ENCODE measurements at places on chromosomes 2 and 18.

DNA sequence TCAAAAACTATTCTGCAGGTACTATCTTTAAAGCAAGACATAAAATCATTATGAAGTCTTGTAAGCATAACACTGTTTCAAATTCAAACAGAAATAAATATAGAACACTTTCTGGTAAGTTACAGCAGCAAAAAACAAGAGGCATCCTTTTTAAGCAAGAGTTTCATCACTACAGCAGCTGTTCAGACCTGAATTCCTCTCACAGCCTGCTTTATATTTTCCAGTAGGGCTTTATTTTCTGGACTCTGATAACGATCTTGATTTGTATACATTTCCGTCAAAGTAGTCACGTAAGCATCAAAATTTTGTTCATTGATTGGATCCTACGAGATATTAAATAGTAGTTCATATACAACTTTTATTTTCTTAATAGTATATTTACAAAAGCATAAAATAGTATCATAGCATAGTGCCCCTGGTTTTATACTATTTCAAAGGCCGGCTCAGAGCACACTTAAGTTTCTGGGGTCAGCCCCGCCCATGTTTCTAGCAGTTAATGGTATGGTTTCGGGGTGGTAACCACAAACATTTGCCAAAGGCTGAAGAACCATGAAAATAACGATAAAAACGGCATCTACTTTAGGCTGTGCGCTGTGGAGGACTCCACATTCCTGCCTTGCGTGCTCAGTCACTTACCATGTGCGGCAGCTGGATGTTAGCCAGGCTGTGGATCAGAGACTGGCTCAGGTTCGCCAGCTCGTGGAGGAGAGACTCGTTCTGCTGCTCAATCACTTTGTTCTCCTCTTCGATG is 47.5 kb upstream of the PXDN start:
- DNase-seq = peak; percentile 44

DNA sequence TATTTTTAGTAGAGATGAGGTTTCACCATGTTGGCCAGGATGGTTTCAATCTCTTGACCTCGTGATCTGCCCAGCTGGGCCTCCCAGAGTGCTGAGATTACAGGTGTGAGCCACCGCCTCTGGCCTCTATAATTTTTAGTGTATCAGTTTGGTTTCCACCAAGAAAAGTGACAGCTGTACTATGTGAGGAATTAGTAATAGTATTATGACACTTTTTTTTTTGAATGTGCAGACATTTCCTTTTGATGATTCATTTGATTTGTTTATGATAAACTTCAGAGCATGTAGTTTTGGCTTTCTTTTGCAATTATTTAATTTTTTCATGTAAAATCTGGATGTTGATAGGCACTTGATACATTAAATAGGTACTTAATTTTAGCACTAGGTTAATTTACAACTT is 61.5 kb downstream of the PTPN4 start:
- DNase-seq = no peak

GRCh38 chr18:67074309-67074708 is 442.2 kb downstream of the DSEL start:
- no peak for DNase-seq

GRCh38 chr2:25797620-25798488 is 80.4 kb downstream of the ASXL2 start:
- DNase-seq = no peak

GRCh38 chr18:69956665-69957620 is 9.3 kb upstream of the CD226 start:
- DNase-seq = no peak

GRCh38 chr2:213187833-213188532 is 36.6 kb upstream of the IKZF2 start:
- DNase-seq = no peak

GRCh38 chr2:190478572-190479195 is 55.8 kb downstream of the NEMP2 start:
- no peak for DNase-seq

- no peak for DNase-seq
Observed at GRCh38 chr2:121066526-121066925, 218.5 kb downstream of the TFCP2L1 start.

DNA sequence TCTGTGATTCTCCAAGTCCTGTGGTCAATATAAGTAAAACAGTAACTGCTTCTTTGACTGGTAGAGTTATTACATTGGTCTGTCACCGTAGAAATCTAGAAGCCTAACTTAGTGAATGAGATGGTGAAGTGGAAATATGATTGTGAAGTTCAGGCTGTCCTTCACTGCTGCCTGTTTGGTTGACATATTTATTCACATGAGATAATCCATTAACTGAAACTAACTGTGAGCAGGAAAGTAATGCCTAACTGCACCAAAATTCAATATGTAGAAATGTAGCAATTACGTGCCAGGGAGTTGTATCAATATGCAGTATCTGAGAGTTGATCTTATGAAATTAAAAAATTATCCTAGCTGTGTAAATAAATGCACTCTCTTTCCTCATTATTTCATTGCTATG is 147.7 kb upstream of the APCDD1 start:
- DNase-seq = no peak

DNA sequence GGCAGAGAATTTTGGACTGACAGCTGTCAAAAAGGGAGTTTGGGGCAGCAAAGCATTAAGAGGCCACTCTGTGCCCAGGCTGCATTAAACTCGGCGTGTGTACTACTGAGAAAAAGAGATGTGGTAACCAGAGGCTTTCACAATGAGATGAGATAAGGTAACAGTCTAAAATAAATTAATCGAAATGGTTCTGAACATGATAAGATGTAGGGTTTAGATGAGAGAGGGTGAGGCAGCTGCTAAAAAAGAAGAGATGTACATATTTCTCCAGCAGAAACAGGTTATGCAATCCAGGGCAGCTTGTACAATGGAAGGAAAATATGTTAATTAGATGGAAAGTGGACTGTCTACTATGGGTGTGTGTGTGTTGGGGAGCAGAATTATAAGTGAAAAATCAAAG is 39.2 kb upstream of the ACTR3 start:
- DNase-seq = no peak

GRCh38 chr2:96558485-96558884 is 21.9 kb downstream of the ARID5A start:
- no peak for DNase-seq

DNA sequence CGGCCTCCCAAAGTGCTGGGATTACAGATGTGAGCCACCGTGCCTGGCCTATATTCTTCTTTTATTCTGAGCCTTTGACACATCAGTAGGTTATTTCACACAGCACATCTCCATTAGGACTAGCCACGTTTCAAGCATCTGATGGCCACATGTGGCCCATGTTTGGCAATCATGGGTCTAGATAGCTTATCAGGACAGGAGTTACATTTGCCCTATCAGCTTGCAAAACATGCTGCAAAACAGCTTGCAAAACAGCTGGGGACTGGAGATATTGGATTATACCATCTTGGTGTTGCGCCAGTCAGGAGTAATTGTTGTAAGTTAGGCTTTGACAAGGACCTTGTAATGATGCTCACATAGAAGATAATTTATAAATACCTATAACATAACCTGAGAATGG is 94.9 kb downstream of the GBX2 start:
- no peak for DNase-seq

DNA sequence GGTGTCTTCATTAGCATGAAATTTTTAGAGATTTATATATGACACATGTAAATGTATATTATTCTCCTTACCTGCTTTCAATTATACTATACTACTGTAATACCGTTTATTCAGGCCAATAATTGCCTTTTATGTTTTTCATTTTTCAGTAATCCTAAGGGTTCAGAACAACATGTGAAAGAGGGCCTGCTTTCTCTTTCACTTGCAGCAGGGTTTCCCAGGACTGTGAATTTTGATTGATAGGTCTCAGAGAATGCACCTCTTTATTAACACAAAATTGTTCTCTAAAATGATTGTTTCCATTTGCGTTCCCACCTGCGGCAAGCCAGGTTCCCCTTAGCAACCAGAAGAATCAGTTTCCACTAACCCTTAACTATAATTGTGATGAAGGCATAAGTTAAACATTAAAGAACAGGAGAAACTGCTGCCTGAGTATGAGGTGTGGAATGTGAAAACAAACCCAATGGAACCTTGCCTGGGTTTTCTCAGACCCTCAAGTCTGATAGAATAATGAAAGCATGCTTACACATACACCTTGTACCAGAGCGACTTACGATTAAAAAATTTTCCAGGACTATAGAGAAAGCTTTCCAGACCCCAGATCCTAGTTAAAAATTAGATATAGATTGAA is 1591.2 kb upstream of the LRRTM1 start:
- no peak for DNase-seq

- DNase-seq = no peak
Observed at GRCh38 chr2:101400506-101401325, 13.4 kb upstream of the CREG2 start.

All from skin of body (tissue), 3 donors.